ENCODE measurements at places on chromosomes 7 and 10.

DNA sequence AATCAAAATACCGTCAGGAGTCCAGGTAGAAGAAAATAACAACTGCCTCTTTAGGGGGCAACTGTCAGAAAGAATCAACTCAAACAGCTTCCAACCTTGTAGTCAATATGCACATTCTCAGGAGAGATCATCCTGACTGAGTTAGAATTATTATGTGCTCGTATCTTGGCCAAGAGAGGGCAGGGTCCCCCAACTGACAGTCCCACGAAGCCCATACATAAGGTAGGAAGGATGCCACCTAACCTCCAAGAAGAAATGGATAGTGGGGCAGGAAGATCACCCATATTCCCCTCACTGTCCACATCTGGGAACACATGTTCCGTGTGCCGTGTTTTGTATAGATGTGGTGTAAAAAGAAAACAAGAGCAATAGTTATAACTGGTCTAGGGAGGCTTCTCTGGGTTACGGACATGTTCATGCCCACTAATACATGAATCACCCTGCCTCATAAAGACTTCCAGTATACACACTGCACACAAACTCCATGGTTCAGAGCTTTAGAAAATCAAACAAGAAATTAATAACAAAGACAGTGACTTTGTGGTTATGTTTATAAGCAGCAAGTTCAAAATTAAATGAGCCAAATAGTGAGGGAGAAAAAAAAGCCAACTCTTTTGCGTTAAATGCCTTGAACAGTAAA lies 295.6 kb downstream of the FGFR2 start:
- DNase-seq: no peak

DNA sequence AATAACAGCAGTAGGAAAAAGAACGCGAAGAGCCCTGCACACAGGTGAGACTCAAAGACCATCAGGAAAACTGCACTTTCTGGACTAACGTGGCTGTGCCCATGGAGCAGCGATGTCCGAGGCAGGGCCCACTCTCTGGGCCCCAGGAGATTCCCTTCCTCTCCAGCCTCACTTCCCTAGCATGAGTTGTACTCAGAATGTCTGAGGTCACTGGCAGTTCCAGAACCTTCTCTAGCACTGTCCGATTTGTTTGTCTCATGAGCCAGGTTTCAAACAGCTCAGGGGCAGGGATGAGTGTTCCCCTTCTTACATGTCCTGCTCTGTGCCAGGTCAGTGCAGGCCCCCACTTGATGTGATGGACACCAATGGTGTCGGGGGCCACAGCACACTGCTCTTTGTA lies 484.2 kb downstream of the PTPRN2 start:
- no peak for DNase-seq

GRCh38 chr7:35355199-35355598 lies 101.3 kb upstream of the TBX20 start:
- no peak for DNase-seq

- DNase-seq: peak; percentile 67
Observed at GRCh38 chr10:116752969-116753665, 10.8 kb upstream of the HSPA12A start.

GRCh38 chr10:13453896-13454295 lies 74.9 kb downstream of the BEND7 start:
- no peak for DNase-seq

GRCh38 chr7:13850185-13850752 lies 139.2 kb downstream of the ETV1 start:
- DNase-seq: no peak

GRCh38 chr7:40716052-40716451 lies 581.2 kb downstream of the SUGCT start:
- DNase-seq: no peak

GRCh38 chr7:133668296-133669060 lies 415.6 kb downstream of the EXOC4 start:
- no peak for DNase-seq

DNA sequence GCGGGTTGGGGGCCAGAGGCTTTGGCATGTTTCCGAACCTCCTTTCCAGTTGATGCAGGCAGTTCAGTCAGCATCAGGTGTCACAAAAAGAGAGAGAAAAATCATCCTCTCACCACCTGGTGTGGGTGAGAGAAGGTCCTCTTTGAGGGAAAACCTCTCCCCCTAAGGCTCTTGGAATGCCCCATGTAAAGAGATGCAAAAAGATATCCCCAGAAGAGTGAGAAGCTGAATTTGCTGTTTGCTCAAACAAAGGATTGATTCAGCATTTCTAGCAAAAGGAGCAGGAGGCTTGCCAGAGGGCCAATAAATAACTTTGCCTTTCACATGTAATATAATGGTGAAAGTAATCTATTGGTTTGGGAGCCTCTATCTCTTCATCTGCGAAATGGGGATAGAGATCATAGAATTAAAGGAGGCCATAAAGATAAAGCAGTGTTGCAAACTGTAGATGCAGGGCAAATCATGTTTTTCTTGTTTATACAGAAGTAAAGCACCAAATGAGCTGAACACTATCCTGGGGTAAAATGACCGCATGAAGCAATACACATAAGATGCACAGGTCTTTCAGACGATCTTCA lies 425.9 kb downstream of the LRMDA start:
- no peak for DNase-seq
